ENCODE measurements at places on chromosomes 13 and 19.
A peak's percentile ranks its signal among the peaks of the same experiment; 100 is the strongest.

DNA sequence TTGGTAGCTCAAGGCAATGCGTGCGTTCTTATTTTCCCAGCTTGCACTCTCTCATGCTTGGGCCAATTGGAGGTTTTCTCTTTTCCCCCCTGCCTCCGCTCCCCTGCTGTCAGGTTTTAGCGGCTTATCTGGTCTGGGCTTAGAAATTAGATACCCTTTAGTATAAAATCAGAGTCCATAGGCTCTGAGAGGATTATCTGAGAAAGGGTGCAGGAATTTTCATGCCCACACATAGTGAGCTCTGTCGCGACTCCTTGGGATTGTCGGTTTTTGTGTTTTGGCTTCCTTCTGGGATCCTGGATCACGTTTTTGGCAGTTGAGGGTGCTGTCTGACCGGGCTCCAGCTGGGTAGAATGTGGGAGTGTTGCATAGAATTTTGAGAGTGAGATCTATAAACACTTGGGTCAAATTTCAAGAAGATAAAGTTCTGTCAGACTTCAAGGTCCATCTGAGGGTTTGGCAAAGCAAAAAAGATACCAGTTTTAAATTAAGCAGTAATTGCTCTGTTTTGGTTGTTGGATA, 12.4 kb downstream of the CHAF1A start:
- DNase-seq: no peak

DNA sequence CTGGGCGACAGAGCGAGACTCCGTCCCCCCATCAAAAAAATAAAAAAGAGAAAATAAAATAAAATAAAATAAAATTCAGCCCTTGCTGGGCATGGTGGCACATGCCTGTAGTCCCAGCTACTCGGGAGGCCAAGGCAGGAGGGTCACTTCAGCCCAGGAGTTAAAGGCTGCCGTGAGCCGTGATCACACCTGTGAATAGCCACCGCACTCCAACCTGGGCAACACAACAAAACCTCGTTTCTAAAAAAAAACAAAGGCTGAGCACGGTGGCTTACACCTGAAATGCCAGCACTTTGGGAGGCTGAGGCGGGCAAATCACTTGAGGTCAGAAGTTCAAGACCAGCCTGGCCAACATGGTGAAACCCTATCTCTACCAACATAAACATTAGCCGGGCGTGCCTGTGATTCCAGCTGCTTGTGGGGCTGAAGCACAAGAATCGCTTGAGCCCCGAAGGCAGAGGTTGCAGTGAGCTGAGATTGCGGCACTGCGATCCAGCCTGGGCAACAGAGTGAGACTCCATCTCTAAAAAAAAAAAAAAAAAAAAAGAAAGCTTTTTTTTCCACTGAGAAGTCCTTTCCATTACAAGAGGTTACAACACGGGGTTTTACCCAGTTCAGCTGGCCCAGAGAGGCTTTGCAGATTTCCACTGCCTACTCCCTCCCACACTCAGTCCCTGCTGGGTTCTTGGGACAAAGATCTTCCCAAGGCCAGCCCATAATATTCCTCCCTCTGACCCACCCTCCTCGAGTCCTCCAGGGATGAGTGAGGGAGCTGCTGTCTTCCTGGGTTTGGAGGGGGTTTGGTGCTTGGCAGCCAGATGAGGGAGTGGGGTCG, 6.4 kb downstream of the ANGPTL4 start:
- DNase-seq: no peak

DNA sequence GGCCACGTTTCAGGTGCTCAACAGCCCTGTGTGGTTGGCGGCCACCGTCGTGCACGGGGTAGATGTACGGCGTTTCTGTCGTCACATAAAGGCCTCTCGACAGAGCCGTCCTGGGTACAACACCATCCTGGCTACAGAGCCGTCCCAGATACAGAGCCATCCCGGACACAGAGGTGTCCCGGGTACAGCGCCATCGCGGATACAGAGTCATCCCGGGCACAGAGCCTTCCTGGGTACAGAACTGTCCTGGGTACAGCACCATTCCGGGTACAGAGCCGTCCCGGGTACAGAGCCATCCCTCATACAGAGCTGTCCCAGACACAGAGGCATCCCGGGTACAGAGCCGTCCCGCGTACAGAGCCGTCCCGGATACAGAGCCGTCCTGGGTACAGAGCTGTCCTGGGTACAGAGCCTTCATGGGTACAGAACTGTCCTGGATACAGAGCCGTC, 222.7 kb upstream of the SOX1 start:
- DNase-seq: no peak

DNA sequence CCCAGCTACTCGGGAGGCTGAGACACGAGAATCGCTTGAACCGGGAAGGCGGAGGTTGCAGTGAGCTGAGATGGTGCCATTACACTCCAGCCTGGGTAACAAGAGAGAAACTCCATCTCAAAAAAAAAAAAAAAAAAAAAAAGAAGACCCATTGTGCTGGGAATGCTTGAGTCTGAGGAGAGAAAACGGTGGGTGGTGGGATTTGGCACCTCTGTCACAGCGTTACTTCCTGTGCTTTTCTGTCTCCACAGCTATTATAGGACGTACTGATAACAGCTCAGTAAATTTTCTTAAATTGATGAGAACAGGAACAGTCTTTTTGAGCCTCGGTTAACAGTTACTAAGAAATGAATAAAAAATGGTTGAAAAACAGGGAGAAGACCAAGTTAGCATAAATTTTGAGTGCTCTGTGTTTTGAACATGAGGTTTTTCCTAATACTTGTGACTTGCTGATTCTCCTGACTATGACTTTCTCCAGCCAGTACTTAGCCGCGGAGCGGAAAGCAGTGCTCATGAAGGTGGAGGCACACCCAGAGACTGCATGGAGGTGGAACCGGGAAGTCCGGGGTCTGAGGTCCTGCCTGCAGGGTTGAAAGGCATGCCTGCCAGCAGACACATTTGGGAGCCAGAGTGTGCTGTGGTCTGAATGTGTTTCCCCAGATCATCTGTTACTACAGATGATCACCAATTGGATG, 55.3 kb upstream of the TEX29 start:
- no peak for DNase-seq

- DNase-seq: no peak
Observed at GRCh38 chr13:20814224-20814910, 40.6 kb upstream of the EEF1AKMT1 start.

DNA sequence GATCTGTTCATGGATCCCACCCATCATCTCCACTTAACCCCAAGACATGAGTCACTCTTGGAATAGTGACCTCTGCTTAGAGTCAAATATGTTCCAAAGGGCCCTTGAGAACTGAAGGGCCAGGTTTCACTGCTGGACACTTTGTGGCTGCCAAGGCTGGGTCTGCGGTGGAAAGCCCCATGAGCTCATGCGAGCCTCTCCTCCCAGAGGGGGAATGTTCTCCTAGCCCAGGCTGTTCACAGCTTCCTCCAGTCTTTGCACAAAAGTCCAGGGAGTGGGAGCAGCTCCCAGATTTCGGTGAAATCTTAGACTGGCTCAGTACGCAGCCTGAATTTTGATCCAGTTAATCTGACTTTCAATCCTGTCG, 732 bp upstream of the DCLK1 start:
- DNase-seq: no peak

- DNase-seq: no peak
Observed at GRCh38 chr19:58227964-58228584, 640 bp upstream of the ZNF544 start.

GRCh38 chr19:38233740-38234251, 9.8 kb upstream of the DPF1 start:
- peak; percentile 36 for DNase-seq

GRCh38 chr19:17499648-17500446, 11.6 kb upstream of the PGLS start:
- DNase-seq: peak; percentile 39

- no peak for DNase-seq
Observed at GRCh38 chr19:12111176-12111575, 29.0 kb downstream of the ZNF20 start.

- DNase-seq: no peak
Observed at GRCh38 chr13:21225841-21226581, 49.6 kb downstream of the MRPL57 start.

- DNase-seq: no peak
Observed at GRCh38 chr19:5091684-5092480, 123.0 kb downstream of the KDM4B start.

DNA sequence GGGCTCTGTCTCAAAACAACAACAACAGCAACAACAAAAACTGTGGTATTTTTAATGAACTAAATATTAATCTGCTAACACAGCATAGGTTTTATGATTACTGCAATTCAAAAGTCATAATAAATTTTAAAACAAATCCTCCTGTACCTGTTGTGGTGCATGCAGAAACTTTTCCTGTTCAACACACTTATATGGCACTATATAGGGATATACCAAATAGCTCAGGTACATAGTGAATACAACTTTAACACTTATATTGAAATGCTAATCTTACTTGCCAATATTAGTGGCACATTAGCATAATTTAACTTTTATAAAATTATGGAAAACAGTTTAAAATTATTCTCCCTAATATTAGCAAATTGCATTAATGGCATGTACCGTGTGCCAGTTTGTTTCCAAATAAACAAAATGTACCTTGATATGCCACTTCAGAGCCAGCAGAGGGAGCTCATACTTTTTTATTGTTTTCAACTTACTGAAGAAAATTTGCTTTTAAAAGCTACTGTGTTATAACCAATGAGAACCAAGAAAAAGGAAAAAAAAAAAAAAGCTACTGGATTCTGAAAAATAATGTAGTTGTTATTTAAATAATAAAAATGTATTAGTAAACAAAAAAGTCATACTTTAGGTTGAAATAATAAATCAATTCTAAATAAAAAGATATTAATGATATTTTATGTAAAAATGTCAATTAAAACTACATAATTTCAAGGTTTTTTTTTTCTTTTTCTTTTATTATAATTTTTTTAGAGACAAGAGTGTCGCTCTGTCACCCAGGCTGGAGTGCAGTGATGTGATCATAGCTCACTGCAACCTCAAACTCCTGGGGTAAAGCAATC, 18.0 kb upstream of the RBM26 start:
- DNase-seq: no peak

GRCh38 chr13:110233951-110234280, 73.0 kb downstream of the COL4A1 start:
- DNase-seq: no peak

GRCh38 chr19:47331931-47332547, at the start of gene C5AR2:
Gene C5AR2 (plus strand): TSS chr19:47332175. CDS start chr19:47340800, 8,625 bp downstream.
- no peak for DNase-seq

DNA sequence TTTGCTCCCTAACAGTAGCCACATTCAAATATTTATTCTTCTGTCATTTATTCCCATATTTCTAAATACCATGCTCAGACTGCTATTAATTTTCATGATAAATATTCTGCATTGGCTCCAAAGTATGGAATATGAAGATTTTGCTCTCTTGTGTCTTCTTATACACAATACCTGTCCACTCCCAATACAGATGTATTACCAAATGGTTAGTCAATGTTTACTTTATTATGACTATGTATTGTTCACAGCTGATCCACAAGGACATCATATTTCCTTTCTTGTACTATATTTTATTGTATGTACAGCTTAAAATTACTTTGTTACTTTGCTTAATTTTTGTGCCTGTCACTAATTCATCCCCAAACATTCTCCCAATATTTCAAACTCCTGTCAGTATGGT, 322.3 kb downstream of the OXGR1 start:
- DNase-seq: no peak

GRCh38 chr13:75901501-75901900, 265.4 kb downstream of the LMO7 start:
- no peak for DNase-seq

- no peak for DNase-seq
Observed at GRCh38 chr13:46666727-46667456, 113.9 kb downstream of the LRCH1 start.

GRCh38 chr13:114285166-114285808, 3.9 kb downstream of the UPF3A start:
- no peak for DNase-seq

GRCh38 chr13:50419331-50419865, 404.2 kb downstream of the KCNRG start:
- no peak for DNase-seq

- no peak for DNase-seq
Observed at GRCh38 chr19:33224694-33225457, 774 bp downstream of the SLC7A10 start.

DNA sequence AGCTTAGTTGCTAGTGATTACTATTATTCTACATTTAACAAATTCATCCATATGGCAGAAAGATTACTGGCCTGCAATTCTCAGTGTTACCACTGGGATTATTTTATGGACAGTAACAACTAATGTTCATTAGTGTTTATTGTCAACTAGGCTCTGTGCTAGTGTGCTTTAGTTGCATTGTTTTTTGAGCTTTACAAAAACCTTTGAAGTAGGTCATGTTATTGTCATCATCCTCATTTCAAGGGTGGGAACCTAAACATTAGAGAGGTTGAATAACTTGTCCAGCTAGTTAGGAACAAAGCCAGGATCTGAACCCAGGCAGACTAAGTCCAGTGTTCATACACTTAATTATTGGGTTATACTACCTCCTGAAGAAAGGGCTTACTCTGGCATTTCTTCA, 27.8 kb upstream of the TDRD3 start:
- DNase-seq: no peak

GRCh38 chr19:18349524-18350128, 9.2 kb downstream of the PGPEP1 start:
- no peak for DNase-seq

GRCh38 chr13:41554626-41555386, 97.5 kb downstream of the RGCC start:
- DNase-seq: no peak

GRCh38 chr19:6057651-6058517, 52.4 kb downstream of the RFX2 start:
- no peak for DNase-seq

DNA sequence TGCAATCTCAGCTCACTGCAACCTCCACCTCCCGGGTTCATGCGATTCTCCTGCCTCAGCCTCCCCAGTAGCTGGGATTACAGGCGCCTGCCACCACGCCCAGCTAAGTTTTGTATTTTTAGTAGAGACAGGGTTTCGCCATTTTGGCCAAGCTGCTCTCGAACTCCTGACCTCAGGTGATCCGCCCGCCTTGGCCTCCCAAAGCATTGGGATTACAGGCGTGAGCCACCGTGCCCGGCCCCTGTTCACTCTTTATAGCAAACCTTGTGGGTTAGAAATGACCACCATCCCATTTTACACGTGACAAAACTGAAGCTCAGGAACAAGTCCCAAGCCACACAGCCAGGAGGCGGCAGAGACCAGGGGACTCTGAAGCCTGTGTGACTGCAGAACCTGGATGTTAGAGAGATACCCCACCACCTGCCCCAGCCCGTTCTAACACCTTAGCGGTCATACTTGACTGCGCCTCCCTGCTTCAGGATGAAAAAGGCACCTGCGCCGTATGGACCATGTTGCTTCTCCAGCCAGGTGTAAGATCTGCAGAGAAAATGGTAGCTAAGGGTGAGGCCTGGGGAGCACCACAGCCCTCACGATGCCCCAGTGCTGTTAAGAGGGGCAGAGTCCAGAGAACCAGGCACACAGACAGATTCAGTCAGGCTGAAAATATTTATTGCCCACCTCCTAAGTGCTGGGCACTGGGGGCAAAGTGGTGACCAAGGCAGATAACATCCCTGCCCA, 3.6 kb downstream of the DMAC2 start:
- no peak for DNase-seq

- peak; percentile 34 for DNase-seq
Observed at GRCh38 chr13:114222461-114222968, 12.2 kb upstream of the CDC16 start.
